ENCODE measurements at places on chromosomes 3 and 15.

- DNase-seq = no peak
Observed at GRCh38 chr3:103786296-103786695, 1351.5 kb downstream of the ZPLD1 start.

DNA sequence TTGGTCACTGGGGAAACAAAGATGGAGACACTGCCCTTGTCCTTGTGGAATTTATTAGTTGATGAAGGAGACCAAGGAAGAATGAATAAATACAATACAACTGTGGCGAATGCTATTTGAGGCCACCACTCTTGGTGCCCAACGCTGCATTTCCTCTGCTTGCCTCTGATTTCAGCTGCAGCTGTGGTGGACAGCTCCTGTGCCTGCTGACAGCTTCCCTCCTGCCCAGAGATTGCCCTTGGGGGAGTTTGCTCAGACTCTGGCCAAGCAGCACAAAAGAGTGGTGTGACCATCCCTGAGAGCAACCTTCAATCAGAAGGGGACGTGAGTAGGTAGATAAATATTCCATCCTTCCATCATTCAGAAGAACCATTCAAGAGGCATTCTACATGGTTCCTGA lies 64.6 kb upstream of the FHIT start:
- no peak for DNase-seq

DNA sequence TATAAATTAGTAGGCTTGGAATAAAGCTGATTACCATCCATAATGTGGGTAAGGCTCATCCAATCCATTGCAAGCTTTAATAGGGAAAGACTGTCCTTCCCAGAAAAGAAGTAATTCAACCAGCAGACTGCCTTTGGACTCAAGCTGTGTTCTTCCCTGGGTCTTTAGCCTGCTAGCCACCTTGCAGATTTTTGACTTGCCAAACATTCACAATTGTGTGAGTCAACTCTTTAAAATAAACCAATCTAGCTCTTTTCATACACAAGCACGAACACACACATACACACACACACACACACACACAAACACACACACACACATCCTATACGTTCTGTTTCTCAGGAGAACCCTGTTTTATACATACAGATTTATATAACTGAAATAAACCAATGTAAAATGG lies 248.1 kb downstream of the NAALADL2 start:
- DNase-seq = no peak

- DNase-seq = no peak
Observed at GRCh38 chr3:12193485-12194165, 34.9 kb upstream of the TIMP4 start.

DNA sequence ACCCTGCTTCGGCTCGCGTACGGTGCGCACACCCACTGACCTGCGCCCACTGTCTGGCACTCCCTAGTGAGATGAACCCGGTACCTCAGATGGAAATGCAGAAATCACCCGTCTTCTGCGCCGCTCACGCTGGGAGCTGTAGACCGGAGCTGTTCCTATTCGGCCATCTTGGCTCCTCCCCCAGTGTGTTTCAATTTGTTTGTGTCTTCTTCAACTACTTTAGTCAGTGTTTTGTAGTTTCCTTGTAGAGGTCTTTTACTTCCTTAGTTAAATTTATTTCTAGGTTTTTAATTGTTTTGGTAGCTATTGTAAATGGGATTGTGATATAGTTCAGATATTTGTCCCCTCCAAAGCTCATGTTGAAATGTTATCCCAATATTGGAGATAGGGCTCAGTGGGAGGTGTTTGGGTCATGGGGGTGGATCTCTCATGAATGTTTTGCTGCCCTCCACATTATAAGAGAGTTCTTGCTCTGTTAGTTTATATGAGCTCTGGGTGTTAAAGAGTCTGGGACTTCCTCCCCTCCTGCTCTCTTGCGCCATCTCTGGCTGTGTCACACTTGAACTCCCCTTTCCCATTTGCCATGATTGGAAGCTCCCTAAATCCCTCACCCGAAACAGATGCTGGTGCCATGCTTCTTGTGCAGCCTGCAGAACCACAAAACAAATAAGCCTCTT lies 304.4 kb downstream of the DOCK3 start:
- DNase-seq = no peak

GRCh38 chr3:10974746-10975375 lies 17.7 kb upstream of the SLC6A1 start:
- peak; percentile 14 for DNase-seq

GRCh38 chr3:113293348-113293747 lies 82.0 kb downstream of the BOC start:
- no peak for DNase-seq

GRCh38 chr3:14042680-14043079 lies 82.0 kb downstream of the CHCHD4 start:
- no peak for DNase-seq

DNA sequence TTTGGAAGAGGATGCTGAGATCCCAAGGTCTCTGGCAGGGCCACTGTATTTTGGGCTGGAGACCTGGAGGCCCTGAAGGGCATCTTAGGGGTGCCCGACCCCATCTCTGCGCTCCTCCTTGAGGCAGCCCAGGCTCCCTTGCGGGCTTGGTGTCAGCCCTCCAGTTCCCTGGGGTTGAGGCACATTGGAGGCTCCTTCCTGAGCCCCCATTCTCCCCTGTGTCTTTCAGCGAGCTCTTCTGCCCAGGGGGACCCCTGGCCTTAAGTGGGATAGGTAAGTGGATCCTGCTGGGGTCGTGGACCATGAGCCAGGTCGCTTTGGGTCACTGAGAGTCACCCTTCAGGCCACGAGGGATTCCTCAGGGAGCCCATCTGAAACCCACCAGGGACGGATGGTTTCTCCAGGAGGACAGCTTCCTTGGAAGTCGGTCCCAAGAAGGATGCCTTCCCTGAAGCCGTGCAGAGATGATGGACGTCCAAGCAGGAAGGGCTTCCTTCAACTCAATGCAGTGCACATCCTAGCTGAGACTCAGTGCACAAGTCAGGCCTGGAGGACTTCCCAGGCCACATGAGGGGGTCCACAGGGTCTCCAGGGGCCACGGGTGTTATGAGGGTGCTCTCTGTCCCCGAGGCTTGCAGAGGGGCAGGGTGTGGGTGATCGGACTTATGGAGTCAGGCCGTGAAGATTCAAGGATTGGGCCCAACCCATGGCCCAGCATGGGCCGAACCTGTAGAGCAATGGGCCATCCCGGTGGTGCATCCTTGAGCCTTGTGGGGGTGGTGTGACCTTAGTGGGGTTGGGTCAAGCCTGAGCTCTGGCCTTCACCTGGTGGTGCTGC lies 224.3 kb downstream of the SNRPN start:
- DNase-seq = peak; percentile 55

DNA sequence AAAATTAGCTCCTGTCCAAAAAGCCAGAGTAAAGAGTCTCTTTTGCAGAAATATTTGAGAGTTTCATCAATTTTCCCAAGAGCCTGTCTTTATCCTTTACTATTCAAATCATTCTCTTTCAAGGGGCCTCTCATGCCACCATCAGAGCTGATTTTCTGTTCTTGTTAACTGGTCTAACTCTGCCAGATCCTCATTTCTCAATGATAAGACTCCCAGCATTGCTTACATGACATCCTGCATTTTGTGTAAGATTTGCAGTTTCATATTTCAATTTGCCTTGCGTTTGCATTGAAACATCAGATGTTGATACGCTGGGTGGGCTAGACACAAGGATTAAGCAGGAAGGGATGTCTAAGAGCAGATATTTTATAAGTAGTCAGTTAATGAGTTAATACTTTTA lies 228.7 kb downstream of the TBL1XR1 start:
- DNase-seq = no peak

GRCh38 chr3:48247401-48247811 lies 6.5 kb downstream of the ZNF589 start:
- DNase-seq = no peak

GRCh38 chr3:8581806-8582445 lies 62.7 kb downstream of the SSUH2 start:
- DNase-seq = no peak

DNA sequence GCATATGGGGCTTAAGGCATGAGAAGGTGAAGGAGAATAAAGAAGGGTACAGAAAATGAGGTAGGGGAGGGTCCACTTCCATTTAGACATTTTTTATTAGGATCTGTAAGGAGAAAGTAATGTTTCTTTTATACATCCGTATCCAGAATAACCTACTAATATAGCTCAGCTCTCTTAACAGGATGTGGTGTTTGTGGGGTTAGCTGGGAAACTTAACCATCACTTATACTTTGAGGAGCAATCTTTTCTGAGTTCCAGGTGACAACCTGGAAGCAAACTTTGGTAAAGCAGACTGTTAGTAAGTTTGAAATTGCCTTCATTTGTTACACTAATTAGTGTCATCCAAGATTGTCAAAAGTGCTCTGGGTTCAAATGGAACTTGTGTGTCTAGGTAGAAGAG lies 36.6 kb downstream of the BUB1B start:
- no peak for DNase-seq

DNA sequence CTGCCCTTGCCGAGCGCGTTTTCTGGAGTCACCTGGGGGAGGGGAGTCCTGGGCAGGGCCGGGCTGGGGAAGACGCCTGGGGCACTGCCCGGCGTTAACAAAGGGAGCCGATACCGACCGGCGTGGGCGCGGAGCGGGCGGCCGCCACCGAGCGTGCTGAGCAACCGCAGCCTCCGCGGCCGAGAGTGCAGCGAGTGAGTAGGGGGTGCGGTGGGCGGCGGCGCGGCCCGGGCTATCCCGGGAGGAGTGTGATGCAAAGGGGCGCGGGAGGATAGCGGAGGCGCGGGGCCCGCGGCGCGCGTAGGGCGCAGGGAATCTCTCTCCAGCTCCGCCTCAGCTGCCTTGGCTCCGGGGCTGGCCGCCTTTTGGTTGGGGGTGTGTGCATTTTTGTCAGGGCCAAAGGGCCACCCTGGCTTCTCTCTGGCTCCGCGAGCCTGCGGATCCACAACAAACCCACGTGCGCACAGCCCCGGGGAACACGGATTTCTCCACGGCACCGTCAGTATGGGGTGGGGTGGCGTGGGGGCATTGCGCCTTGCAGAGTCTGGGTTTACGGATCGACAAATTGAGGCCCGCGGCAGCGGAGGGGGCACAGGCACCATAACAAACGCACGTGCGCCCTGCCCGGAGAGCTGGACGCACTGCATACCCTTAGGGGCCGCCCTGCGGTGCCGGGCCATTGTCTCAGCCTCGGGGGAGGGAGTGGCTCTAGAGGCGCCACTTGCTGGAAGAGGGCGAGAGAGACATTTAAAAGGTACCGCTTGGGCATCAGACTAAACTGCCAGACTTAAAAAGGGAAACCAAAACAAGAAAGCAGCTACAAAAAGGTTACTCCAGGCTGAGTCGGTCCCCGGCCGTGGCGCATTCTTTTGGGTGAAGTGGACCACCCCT lies 560 bp downstream of the ST6GAL1 start:
- DNase-seq = peak; percentile 95

DNA sequence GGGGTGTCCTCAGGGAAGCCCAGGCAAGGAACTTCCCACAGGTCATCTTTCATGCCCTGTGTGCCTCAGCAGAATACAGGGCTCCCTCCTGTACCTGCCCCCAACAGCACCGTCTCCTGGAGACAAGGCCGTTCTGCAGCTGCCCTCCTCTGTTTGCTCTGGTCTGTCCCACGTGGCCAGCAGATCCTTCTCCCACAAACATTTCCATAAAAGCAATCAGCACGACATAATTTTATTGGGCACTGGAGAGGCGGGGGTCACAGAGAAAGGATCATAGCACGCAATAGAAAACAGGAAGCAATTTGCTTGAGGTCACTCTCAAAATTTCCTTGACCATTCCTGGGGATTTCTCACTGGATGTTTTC lies 29.4 kb downstream of the STARD5 start:
- DNase-seq = peak; percentile 82

DNA sequence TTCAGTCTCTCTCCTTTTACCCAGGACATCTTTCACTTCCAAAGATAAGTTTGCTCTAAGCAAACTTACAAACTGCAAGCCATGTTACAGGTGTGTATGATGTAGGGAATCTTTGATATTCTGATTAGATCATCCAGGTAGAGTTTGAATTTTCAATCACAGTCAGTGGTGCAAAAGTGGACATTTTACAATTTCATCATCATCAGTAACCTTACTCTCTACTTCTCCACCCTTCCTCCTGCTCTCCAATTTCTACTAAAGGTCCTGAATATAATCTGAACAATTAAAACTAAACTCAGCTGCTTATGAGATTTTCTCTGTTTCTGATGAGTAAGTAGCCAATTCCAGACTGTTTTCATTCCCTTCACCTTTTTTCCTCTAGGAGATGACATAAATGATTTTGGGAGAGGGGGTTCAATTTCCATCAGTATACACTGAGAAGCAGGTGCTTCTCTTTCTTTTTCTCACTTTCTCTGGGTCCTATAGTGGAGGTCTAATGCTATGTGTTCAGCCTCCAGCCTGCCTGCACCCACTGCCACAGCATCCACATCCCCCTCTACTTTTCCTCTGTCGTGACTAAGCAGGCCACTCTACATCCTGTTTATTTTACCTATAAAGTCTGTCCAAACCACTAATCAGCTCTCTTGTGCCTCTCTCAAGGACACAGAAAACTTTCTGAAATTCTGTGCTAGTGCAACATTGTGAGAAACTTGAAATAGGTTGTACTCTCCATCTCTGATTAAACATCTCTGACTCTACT lies 27.6 kb downstream of the SUCNR1 start:
- no peak for DNase-seq

- DNase-seq = no peak
Observed at GRCh38 chr15:81275711-81276392, 48.1 kb downstream of the STARD5 start.

DNA sequence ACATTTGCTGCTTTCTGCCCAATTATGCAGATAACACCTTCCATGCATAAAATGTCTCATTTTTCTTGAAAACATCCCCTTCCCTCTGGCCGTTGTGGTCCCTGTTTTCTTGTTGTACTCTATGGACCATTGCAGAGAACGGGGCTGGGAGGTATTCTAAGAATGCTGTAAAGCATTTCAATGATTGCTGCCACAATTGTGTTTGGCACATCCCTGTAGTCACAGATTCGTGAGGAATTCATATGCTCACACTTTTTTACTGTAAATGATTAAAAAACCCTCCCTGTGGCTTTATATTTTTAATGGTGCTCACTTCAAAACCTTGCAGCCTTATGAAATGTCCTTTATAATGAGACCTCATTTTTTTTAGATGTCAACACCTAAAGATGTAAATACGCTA lies 207.2 kb upstream of the GBE1 start:
- DNase-seq = no peak

GRCh38 chr3:70583682-70584081 lies 271.2 kb upstream of the MDFIC2 start:
- DNase-seq = no peak

DNA sequence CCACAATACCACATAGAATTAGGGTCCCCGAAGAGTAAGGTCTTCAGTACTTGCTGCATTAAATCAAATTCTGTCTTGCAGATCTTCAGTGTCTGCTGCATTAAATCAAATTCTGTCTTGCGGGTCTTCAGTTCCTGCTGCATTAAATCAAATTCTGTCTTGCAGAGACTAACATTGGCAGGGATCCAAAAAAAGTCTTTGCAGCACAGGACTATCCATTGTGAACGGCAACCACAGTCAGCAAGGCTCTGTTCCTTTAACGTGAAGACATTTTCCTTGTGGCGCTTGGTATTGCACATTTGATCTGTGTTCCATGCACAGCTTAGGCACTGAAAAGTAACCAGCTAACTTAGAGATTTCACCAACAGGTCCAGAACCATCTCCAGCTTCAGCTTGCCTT lies 46.8 kb upstream of the POMGNT2 start:
- DNase-seq = no peak

GRCh38 chr15:37550360-37551024 lies 383.9 kb upstream of the TMCO5A start:
- DNase-seq = peak; percentile 63

Data from spleen (tissue), 13 donors.